Uterine smooth muscle cell (primary cell): ENCODE measurements at places on chromosomes 5 and 9. TPM values are rescaled to one million over a fixed set of nuclear protein-coding genes. Genes with fewer than 3 reads are reported as not detected.

ENTPD2 gene
- not detected in 2 replicates for total RNA-seq

MSMP gene
- 0.62 TPM in 1 of 2 replicates, not detected in the other for total RNA-seq

CTNNAL1 gene
- 147 and 239 TPM in 2 replicates for total RNA-seq

RASGRF2 gene
- total RNA-seq = 12.5 and 14.3 TPM in 2 replicates

OTP gene
- under 0.01 TPM in 1 of 2 replicates, not detected in the other for total RNA-seq

BARHL1 gene
- total RNA-seq = not detected in 2 replicates

MSX2 gene
- 0.25 and 0.66 TPM in 2 replicates for total RNA-seq
